ENCODE measurements at places on chromosomes 6 and 20. TPM values are rescaled to one million over a fixed set of nuclear protein-coding genes. Genes with fewer than 3 reads are reported as not detected.

DNA sequence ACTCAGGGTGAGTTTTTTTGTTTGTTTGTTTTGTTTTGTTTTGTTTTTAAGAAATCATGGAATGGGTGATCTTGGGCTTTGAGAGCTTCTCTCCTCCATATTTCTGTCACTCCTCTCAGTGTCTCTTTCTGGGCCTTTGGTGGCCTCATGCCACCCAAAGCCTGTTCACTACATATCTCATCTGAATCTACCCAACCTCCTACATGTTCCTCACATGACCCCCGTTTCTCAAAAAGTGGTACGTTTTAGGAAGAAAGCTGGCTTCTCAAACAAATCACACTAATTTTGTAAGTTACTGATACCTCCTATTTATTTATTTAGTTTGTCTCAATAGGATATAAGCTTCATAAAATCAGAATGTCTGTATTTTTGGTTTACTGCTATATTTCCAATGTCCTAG, 80.0 kb downstream of the SESN1 start:
- H3K36me3 ChIP-seq, result no peaks in the 10 kb centered on the region
- no peak overlapping the region for H3K27ac ChIP-seq
- DNase-seq, result no peak
- no peak overlapping the region for H3K4me3 ChIP-seq

DNA sequence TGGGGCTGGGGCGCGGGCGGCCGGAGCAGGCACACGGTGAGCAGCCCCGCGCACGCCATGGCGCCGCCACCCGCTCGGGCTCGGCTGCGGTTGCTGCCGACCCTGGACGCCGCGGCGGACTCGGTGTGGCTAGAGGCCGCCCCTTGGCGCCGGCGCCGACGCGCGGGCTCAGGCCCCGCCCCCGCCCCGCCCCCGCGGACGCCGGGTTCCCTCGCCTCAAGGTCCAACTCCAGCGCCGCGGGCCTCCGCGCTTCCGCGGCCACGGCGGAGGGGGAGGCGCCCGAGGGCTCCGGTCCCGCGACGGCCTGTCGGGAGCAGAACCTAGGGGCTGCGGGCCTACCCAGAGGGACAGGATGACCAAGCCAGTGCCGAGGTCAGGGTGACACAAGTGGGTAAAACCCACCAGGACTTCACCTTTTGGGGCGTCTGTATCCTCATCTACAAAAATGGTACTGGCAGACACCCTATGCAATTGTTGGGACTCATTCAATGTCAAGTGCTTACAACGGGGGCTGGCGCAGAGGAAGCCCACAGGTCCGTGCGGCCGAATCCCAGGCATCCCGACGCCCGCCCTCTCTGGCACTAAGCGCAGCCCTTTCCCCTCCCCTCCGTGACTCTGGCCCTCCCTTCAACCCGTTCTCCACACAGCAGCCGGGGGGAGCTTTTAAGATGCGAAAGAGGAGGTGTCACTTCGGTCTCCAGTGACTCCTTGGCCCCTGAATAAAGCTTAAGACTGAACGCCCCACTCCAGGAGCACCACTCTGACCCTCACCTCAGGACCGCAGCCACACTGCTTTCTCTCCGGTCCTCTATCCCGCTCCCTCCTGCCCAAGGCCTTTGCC, at the start of gene NECAB3:
TSS of gene NECAB3 (minus strand) at position 135 of the 842 bp plus-strand sequence. CDS start at position 59, 76 bp downstream.
- peak within 1 kb of the TSS; percentile 30 for H3K27ac ChIP-seq
- peak within 1 kb of the TSS; percentile 47 for H3K4me3 ChIP-seq
- peaks cover 15% of the 10 kb centered on the region for H3K4me1 ChIP-seq
- H3K27me3 ChIP-seq, result no peaks in the 10 kb centered on the region

GRCh38 chr6:121435444-121436069, at the start of gene GJA1:
Gene GJA1 (plus strand): TSS chr6:121435646. CDS start chr6:121446848, 11,202 bp downstream.
- peak within 1 kb of the TSS; percentile 99 for H3K27ac ChIP-seq
- peak within 1 kb of the TSS; percentile 100 for H3K4me3 ChIP-seq
- DNase-seq, result peak; percentile 96
- no peaks in the 10 kb centered on the region for H3K27me3 ChIP-seq
- H3K4me1 ChIP-seq, result peaks cover 22% of the 10 kb centered on the region
- H3K36me3 ChIP-seq, result no peaks in the 10 kb centered on the region

DNA sequence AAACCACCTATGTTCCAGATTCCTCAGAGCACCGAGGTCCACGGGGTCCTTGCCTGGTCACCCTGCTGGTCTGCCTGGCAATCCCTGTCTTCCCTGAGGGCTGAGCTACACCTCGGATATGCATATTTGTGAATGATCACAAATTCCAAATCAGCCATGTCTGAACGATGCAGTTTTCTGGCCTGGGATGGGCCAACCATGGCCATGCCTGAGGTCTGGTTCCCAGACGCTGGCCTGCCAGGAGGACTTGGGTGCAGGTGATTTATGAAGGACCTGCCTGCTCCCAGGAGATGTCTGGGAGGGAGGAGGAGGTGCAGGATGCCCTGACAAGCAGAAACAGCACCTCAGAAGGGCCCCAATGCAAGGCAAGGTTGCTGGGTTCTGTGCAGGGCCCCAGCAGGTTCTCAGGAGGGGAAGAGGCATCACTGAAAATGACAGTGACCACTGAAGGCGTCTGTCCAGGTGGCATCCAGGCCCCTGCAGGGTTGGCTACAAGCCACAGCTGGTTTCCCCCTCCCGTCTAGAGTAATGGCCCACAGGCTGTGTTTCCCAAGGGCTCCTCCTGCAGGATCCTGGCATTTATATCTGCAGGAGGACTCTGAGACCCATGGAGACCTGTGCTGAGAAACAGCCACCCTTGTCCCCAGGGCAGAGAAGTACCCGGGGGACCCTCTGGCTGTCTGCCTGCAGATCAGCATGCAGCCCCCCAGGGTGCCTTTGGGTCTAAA, 205.3 kb downstream of the TAF4 start:
- no peaks in the 10 kb centered on the region for H3K4me1 ChIP-seq
- DNase-seq, result no peak
- no peaks in the 10 kb centered on the region for H3K27me3 ChIP-seq
- no peak overlapping the region for H3K4me3 ChIP-seq
- no peaks in the 10 kb centered on the region for H3K36me3 ChIP-seq

ZNF217 gene
- 32.1 TPM for total RNA-seq

OR2H2 gene
- not detected for total RNA-seq

DNA sequence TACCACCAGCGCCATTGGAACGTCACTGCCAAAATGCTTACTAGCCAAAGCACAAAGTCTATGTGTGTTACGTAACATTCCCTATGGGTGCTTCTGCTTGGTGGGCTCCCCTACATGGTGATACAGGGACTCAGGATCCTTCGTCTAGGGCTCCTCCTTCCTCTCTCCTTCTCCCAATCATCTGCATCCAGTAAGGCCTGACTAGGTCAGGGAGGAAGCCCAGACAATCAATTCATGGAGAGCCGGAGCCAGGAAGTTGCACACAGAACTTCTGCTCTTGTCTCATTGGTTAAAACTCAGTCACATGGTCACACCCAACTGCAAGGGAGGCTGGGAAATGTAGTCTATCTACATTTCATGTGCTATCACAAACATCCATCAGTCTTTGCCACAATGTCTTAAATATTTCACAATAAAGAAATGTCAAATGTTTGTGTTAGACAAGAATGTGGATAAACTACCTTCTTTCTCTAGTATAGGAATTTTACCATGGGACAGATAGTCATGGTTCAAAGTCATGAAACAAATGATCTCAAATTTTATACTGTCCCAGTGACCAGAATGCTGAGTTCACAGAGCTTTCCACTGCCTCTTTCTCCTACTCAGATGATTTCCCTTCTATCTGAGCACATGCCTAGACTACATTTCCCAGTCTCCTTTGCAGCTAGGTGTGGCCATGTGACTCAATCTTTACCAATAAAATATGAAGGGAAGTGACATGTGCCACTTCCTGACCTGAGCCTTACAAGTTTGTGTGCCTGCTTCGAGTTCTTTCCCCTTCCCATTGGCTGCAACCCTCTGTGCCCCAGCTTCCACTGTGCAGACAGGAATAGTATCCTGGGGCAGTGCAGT, 9.3 kb upstream of the KCNK15 start:
- DNase-seq, result peak; percentile 79
- H3K4me3 ChIP-seq, result no peak overlapping the region
- no peaks in the 10 kb centered on the region for H3K27me3 ChIP-seq
- H3K27ac ChIP-seq, result no peak overlapping the region

FAM83C gene
- total RNA-seq, result not detected

DNA sequence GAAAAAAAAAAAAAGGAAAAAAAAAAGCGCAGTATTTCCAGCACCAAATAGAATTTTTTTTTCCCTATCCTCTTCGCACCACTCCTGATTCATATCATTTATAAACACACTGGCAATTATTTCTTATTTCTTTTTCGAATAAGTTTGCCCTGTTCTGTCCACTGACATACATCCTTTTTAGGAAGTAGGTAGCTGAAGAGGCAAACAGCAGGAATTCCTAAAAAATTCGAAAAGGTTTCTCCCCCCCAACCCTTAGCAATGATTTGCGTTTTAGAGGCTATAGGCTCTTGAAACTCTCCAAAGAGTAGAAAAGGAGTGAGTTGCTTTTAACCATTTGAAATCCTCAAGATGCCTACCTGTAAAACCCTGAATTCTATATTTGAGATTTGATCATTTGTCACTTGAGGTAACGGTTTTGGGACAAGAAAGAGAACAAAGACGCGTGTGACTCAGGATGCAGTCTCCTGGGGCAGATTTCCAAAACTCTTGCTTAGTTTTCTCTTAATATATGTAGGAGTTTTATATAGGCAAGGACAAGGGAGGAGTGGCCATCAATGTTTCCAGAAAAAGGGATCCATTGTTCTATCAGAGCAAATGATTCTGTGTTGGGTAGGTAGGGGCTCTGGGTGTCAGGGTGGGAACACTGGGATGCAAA, 531 bp upstream of the CCN2 start:
- H3K4me3 ChIP-seq, result peak overlapping the region; percentile 33
- H3K27ac ChIP-seq, result peak overlapping the region; percentile 98
- H3K4me1 ChIP-seq, result peaks cover 44% of the 10 kb centered on the region
- no peaks in the 10 kb centered on the region for H3K27me3 ChIP-seq

GRCh38 chr6:628766-629165, 28.1 kb downstream of the HUS1B start:
- H3K27me3 ChIP-seq, result no peaks in the 10 kb centered on the region
- no peaks in the 10 kb centered on the region for H3K4me1 ChIP-seq
- H3K4me3 ChIP-seq, result no peak overlapping the region
- no peaks in the 10 kb centered on the region for H3K36me3 ChIP-seq
- DNase-seq, result no peak

- H3K27me3 ChIP-seq, result peaks cover 4% of the 10 kb centered on the region
- H3K27ac ChIP-seq, result no peak overlapping the region
- no peaks in the 10 kb centered on the region for H3K36me3 ChIP-seq
- no peaks in the 10 kb centered on the region for H3K4me1 ChIP-seq
These were observed 15.2 kb upstream of the ZNF335 start for GRCh38 chr20:45987108-45987780.

DNAAF9 gene
- total RNA-seq, result 16.7 TPM

DNA sequence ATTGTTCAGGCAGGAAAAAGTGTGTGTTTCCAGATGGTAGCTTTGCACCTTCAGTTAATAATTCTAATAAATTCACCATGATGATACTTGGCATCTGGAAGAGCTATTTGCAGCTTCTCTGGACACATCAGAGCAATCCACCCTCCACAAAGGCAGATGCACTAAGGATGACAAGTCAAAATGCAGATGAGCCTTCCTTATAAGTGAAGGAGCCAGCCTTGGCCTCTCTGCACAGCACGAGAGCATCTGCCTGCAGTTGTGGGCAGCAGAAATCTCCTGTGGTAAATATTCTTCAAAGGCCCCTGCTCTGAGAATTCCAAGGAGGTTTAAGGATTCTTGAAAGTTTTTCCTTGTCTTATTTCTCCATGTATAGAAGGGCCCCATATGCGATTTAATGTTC, 6.9 kb upstream of the POM121L2 start:
- H3K4me3 ChIP-seq, result no peak overlapping the region
- no peak for DNase-seq
- no peak overlapping the region for H3K27ac ChIP-seq
- no peaks in the 10 kb centered on the region for H3K36me3 ChIP-seq

DNA sequence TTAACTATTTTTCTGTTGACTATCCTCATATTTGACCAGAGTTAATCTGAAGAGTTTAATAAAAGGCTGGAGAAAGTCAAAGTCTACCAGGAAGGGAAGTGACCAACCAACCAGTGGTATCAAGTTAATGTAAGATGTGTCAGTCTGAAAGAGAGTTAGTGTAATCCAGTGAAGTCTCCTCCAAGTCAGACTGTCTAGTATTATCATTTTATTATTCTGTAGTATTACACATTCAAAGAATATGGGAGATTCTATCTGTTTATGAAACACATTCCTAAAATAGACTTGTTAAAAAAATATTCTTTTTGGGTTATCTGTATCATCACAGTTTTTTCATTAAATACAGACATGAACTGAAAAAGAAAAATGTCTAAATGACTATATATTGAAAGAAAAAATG, 194.4 kb downstream of the BTBD9 start:
- no peaks in the 10 kb centered on the region for H3K4me1 ChIP-seq
- H3K36me3 ChIP-seq, result no peaks in the 10 kb centered on the region
- DNase-seq, result no peak

CFAP206 gene
- total RNA-seq, result 0.21 TPM

OPN5 gene
- total RNA-seq, result not detected

DNA sequence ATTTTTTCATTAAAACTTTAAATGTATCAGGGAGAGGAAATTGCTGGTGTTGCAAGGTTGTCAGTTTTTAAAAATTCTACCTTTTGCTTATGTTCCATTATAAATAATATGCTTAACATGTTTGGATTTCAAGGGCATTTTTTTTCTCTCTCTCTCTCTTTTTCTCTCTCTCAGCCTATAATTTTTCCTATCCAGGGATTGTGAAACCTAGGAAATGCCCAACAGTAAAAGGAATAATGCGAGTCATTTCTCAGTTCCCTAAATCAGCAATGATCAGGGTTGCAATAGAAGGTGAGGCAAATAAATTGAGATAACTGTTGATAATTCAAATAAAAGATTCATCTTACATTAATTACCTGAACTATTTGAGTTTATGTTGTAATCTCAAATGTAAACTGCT, 53.2 kb upstream of the IFNGR1 start:
- H3K36me3 ChIP-seq, result no peaks in the 10 kb centered on the region
- DNase-seq, result no peak

GRCh38 chr6:97705568-97705967, 422.6 kb upstream of the MMS22L start:
- no peaks in the 10 kb centered on the region for H3K36me3 ChIP-seq
- H3K27me3 ChIP-seq, result no peaks in the 10 kb centered on the region
- no peak overlapping the region for H3K27ac ChIP-seq
- DNase-seq, result no peak

HCRTR2 gene
- not detected for total RNA-seq

DNA sequence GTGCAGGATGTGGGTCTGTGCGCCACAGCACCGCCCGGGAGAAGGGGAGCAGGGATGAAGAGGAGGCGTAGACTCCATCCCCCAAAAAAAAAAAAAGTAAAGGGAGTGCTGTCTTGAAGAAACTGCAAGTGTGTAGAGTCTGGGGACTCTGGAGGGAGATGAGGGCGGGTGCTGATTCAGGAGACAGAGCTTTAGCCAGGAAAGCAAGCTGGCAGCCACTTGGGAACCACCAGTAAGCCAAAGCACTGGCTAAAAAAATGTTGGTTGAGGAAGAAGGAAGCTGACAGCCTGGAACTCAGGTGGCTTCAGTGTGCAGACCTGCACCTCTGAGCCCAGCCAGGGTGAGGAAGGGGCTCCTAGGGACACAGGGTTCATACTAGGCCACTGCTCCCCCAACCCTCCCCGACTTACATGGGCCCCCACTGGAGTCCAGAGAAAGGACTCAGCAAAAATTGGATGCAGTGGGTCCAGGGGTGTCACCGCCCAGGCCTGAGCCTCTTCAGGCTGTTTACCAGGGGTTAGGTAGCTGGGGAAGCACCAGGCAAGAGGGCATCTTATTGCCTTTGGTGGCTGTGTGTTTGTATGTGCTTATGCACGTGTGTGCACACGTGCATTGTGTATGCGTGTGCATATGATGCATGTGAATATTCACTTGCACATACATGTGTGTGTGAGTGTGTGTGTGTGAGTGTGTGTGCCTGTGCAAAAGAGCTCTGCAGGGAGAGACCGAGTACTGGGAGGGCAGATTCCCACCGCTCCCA, 153.5 kb upstream of the MLN start:
- H3K27me3 ChIP-seq, result no peaks in the 10 kb centered on the region
- no peak overlapping the region for H3K4me3 ChIP-seq
- no peaks in the 10 kb centered on the region for H3K36me3 ChIP-seq
- no peak for DNase-seq
- H3K27ac ChIP-seq, result no peak overlapping the region

All from endothelial cell of umbilical vein (primary cell).